ENCODE measurements at places on chromosomes 13 and 19.

DNA sequence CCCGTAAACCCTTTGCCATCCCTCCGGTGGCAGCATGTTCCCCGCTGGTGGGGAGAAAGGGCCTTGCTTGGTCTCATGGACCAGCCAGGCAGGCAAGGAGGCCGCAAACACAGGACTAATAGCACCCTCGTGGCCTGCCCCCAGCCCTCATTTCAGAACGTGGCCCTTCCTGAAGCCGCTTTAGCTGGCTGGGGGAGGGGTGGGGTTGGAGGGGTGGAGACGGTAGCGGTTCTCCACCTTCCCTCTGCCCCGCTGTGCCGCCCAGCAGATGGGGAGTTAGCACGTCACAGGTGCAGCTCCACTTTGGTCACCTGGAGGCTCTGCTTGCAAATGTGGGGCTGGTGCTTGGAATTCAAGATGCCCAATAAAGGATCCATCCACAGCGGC is 59.3 kb upstream of the URI1 start:
- no peak for DNase-seq

DNA sequence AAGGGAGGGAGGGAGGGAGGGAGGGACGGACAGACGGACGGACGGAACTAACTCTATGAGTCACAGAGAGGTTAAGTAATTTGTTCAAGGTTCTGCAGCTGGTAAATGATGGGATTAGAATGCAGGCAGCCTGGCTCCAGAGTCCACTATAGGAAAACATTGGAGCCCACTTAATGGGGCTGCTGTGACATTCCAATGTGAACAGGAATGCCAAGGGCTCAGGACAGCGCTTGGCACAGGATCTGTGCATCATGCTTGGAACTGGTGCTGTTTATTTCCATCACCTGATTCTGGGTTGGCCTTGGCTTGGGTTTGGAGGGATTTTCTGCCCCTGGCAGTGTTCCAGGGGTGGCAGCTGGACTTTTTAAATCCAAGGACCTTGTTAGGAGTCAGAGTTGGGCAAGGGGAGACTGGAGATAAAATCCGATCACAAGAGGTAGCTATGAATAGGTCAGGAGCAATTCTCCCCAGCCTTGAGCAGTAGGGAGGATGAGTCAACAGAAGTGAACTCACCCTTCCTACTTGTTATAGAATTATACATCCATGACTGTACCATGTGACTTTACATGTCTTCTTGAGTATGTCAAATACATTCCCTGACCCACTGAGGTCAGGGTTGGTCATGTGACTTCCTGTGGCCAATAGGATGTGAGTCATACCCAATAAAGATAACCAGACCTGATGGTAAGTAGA is 7.8 kb upstream of the HIF3A start:
- DNase-seq, result no peak

DNA sequence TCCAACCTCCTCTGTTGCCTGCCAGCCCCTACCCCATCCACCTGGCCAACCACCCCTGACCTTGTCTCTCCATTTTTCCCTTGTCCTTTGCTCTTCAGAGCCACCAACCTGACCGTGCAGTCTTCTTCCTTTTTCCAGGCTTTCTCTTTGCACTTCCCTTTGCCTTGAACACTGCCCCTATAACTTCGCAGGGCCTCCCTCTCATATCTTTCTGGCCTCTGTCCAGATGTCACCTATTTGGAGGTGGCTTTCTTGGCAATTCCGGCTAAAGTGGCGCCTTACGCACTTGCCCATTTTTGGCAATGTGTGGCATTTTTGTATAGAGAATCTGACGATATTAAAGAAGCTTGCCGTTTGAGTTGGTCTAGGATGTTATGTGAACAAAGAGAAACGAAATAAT is 844 bp downstream of the ZNF543 start:
- no peak for DNase-seq

DNA sequence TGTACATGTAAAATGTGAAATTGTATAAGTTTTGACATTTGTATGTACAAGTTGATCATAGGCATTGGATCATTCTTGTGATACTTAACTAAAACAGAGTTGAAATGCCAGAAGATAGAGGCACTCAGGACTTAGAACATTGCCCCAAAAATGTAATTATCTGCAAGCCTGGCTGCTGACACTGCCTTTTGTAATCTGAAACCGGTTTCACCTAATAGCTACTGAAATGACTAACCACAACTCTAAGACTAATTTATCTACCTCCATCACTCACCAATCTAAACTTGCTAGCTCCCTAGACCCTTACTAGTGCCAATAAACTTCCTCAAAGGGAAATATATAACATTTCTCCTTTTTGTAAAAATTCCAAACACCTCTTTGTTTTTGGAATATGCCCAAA is 2596.2 kb downstream of the PCDH9 start:
- DNase-seq, result no peak

DNA sequence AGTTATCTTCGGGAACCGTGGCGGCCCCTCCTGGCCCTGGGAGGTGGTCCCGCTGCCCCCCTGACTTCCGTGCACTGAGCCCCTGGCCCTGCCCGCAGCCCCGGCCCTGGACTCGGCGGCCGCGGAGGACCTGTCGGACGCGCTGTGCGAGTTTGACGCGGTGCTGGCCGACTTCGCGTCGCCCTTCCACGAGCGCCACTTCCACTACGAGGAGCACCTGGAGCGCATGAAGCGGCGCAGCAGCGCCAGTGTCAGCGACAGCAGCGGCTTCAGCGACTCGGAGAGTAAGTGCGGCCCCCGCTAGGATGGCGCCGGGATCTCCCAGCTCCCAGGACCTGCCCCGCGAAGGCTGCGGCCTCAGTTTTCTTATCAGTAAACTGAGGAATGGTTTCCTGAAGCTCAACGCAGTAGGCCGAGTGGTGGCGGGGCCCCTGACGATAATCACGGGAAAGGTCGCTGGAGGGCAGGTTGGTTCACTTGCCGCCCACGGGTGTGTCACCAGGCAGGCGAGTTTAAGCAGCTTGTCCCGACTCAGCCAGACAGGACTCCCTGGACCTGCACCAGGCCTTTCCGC is 924 bp downstream of the RGCC start:
- DNase-seq, result peak; percentile 35

GRCh38 chr13:32262165-32262564 is 53.0 kb downstream of the ZAR1L start:
- DNase-seq, result no peak

GRCh38 chr19:57314146-57314545 is 6.1 kb upstream of the ZNF543 start:
- DNase-seq, result no peak

- no peak for DNase-seq
Observed at GRCh38 chr13:61778531-61778930, 362.9 kb upstream of the PCDH20 start.

GRCh38 chr19:15926484-15926883 is 7.8 kb downstream of the CYP4F11 start:
- DNase-seq, result no peak

DNA sequence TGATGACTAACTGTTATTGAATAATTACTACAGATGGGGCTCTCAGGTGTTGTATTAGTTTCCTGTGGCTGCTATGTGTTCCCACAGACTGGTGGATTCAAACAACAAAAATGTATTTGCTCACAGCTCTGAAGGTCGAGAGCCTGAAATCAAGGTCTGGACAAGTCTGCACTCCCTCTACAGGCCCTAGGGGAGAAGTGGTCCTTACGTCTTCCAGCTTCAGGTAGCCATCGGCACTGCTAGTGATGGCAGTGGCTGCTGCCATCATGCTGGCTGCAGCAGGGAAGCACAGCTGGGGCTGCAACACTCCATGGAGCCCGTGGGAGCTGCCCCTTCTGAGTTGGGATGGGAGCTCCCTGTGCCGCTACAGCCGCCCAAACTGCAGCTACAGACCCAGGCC is 1.9 kb downstream of the TEX26 start:
- no peak for DNase-seq

DNA sequence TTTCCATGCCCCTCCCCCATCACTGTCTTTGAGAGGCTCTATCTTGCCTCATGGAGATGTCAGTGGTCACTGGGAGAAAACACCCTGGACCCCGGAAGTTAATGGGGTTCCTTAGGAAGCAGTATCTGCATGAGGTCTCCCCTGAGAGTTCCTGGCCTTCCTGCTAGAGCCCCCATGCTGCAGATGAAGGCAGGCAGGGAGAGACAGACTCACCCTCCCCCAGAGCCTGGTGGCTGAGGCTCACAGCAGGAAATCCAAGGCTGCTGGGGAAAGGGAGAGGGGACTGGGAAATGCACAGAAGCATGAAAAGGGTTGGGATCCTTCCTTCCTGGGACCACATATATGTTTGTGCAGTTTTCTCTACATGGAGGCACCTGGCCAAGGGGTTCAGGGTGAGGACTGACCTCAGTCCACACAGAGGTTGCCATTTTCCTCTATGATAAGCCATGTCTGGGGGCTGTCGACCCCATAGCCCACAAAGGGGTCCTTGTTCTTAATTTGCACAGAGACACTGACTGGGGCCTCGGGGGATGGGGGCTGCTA is 95.4 kb downstream of the RNASEH2B start:
- DNase-seq, result no peak

GRCh38 chr19:8265872-8266271 is 42.3 kb downstream of the CD320 start:
- no peak for DNase-seq

DNA sequence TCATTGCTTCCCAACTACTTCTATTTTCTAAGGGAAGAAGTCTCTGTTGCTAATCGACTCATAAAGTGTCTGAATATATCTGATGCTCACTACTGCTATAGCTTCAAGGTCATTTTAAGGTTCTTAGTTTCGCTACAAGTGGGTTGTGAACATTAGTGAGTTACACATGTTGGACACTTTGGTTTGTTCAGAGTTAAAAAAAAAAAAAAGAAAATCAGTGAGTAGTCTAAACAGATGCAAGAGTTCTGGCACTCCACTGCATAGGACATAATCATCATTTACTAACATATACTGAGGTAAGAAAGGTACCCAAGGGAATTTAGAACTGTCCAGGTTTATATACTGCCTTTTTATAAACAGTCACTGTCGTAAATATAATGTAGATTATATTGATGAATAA is 108.8 kb downstream of the KLF12 start:
- DNase-seq, result no peak

DNA sequence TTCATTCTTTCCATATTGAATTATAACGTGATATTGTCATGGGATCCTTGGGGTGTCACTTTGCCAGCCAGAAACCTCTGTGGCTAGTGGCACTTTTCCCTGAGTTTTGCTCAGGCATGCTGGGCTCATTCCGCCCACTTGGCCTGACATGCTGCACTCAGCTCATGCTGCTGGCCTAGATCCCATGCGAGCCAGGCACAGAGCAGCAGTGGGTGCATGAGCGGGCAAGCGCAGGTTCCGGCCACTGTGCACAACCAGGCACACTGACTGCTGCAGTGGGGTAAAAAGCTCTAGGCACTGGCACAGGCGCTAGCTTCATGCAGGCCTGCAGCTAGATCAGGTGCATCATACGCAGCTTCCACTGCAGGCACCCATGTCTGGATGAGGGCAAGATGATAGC is 221.2 kb downstream of the MAB21L1 start:
- DNase-seq, result no peak

DNA sequence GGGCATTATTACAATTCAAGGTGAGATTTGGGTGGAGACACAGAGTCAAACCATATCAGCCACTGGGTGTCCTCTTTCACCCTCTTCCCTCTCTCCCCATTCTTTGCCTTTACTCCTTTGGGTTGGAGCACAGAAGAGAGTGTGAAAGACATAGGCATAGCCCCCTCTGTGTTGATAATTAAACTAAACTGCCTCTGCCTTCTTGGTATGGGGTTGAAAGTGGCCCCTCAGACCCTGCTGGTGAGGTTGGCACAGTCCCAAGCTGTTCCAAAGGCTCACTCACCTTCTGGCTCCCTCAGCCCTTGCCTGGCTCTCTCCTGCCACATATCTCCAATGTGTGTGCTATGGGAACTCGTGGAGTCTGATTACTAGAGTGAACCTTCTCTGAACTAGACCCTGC is 210.6 kb upstream of the RXFP2 start:
- DNase-seq, result no peak

DNA sequence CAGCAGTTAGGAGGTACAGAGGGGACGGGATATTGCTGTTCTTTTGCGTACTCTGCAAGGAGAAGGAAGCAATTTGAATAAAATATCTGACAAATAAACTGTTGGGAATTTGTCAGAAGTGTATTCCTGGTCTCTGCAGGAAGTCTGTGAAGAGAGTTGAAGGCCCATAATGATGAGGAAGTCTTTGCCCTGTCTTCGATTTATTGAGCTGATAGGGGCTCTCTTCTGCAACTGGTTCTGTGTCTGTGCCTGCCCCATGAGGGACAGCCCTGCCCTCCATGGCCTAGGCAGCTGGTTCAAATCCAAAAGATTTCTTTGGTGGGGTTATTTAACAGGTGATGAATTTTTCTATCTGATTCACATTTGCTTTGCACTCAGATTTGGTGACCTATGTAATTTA is 339.7 kb upstream of the EDNRB start:
- no peak for DNase-seq

- DNase-seq, result no peak
Observed at GRCh38 chr13:34070544-34071303, 252.8 kb downstream of the RFC3 start.

GRCh38 chr13:113493315-113493951 is 2.9 kb upstream of the DCUN1D2 start:
- DNase-seq, result no peak

DNA sequence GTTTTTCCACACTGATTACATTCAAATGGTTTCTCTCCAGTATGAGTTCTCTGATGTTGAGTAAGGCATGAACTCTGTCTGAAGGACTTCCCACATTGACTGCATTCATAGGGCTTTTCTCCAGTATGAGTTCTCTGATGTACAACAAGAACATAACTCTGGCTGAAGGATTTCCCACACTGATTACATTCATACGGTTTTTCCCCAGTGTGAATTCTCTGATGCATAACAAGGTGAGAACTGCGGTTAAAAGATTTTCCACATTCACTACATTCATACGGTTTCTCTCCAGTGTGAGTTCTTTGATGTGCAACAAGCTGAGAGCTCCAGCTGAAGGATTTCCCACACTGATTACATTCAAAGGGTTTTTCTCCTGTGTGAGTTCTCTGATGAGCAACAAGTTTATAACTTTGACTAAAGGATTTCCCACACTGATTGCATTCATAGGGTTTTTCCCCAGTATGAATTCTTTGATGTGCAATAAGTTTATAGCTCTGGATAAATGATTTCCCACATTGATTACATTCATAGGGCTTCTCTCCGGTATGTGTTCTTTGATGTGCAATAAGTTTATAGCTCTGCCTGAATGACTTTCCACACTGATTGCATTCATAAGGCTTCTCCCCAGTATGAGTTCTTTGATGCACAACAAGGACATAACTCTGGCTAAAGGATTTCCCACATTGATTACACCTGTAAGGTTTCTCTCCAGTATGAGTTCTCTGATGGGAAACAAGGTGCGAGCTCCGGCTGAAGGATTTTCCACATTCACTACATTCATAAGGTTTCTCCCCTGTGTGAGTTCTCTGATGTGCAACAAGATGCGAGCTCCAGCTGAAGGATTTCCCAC is 23.5 kb downstream of the ZNF180 start:
- no peak for DNase-seq

Measured in GM10248 (cell line).